Metanephros (tissue), 2 donors: ENCODE measurements at places on chromosomes 16 and 17. TPM values are rescaled to one million over a fixed set of nuclear protein-coding genes. Genes with fewer than 3 reads are reported as not detected.

The NPIPA5 gene
- not detected for total RNA-seq

The ARL4D gene
- 20.8 TPM for total RNA-seq

The KRTAP4-6 gene
- total RNA-seq, result not detected

The CLEC19A gene
- 0.18 TPM for total RNA-seq

The CMTM2 gene
- total RNA-seq, result 0.93 TPM

The DOC2B gene
- total RNA-seq, result 63.1 TPM

The DHRS7B gene
- total RNA-seq, result 31.9 TPM

The CCL17 gene
- total RNA-seq, result 1.1 TPM

The CACNG1 gene
- total RNA-seq, result 25.8 TPM

The MYL4 gene
- 45.8 TPM for total RNA-seq

The KRTAP3-2 gene
- total RNA-seq, result not detected
